ENCODE measurements at places on chromosomes 7 and 10. TPM values are rescaled to one million over a fixed set of nuclear protein-coding genes. Genes with fewer than 3 reads are reported as not detected.

DNA sequence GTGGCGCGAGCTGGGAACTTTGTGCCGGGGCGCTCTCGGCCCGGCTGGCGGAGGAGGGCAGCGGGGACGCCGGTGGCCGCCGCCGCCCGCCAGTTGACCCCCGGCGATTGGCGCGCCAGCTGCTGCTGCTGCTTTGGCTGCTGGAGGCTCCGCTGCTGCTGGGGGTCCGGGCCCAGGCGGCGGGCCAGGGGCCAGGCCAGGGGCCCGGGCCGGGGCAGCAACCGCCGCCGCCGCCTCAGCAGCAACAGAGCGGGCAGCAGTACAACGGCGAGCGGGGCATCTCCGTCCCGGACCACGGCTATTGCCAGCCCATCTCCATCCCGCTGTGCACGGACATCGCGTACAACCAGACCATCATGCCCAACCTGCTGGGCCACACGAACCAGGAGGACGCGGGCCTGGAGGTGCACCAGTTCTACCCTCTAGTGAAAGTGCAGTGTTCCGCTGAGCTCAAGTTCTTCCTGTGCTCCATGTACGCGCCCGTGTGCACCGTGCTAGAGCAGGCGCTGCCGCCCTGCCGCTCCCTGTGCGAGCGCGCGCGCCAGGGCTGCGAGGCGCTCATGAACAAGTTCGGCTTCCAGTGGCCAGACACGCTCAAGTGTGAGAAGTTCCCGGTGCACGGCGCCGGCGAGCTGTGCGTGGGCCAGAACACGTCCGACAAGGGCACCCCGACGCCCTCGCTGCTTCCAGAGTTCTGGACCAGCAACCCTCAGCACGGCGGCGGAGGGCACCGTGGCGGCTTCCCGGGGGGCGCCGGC, 870 bp downstream of the FZD1 start:
- peak overlapping the region; percentile 89 for H3K27ac ChIP-seq
- peaks cover 4% of the 10 kb centered on the region for H3K4me1 ChIP-seq
- H3K27me3 ChIP-seq = no peaks in the 10 kb centered on the region
- peak; percentile 74 for DNase-seq
- H3K4me3 ChIP-seq = peak overlapping the region; percentile 75

DNA sequence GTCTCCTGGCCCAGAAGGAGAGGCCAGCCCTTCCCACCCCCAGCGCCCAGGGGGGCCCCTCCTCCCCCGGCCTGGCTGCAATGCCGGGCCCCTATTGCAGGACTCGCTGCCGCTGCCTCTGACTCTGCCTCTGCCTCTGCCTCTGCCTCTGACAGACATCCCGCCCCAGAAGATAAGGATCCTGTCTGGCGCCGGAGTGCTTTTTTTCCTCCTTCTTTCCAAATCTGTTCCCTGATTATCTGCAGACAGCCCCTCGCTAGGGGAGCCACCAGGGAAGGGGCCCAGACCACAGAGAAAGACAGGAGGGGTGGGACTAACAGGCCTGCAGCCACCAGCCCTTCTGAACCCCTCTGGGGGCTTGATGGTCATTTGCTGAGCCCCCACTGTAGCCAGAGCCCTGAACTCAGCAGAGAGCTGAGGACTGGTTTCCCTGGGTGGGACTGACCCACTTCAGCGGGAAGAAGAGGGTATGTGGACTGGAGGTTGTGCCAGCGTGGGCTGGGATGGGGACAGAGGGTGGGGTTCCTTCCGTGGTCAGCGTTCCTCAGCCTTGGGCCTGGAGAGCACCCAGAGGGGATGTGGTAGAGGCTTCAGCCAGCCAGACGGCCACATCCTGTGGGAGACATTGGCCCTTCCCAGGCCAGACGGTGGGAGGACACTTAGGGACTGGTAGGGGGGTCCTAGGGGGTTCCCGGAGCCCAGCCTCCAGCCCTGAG, 22.8 kb downstream of the UNC5B start:
- H3K36me3 ChIP-seq = no peaks in the 10 kb centered on the region
- DNase-seq = peak; percentile 49
- peaks cover 17% of the 10 kb centered on the region for H3K4me1 ChIP-seq
- H3K27ac ChIP-seq = peak overlapping the region; percentile 45
- no peaks in the 10 kb centered on the region for H3K27me3 ChIP-seq

- no peak overlapping the region for H3K27ac ChIP-seq
- no peaks in the 10 kb centered on the region for H3K36me3 ChIP-seq
- no peaks in the 10 kb centered on the region for H3K27me3 ChIP-seq
Observed at GRCh38 chr7:81008901-81009300, 90.0 kb upstream of the SEMA3C start.

GRCh38 chr10:87560495-87561129, 55.9 kb downstream of the MINPP1 start:
- no peaks in the 10 kb centered on the region for H3K36me3 ChIP-seq
- H3K27ac ChIP-seq = no peak overlapping the region
- H3K4me3 ChIP-seq = no peak overlapping the region
- no peaks in the 10 kb centered on the region for H3K4me1 ChIP-seq
- no peaks in the 10 kb centered on the region for H3K27me3 ChIP-seq

- peak; percentile 72 for DNase-seq
- H3K4me3 ChIP-seq = no peak overlapping the region
- H3K4me1 ChIP-seq = peaks cover 6% of the 10 kb centered on the region
- no peak overlapping the region for H3K27ac ChIP-seq
- H3K27me3 ChIP-seq = no peaks in the 10 kb centered on the region
Observed at GRCh38 chr10:95341716-95342130, 50.9 kb upstream of the PDLIM1 start.

DNA sequence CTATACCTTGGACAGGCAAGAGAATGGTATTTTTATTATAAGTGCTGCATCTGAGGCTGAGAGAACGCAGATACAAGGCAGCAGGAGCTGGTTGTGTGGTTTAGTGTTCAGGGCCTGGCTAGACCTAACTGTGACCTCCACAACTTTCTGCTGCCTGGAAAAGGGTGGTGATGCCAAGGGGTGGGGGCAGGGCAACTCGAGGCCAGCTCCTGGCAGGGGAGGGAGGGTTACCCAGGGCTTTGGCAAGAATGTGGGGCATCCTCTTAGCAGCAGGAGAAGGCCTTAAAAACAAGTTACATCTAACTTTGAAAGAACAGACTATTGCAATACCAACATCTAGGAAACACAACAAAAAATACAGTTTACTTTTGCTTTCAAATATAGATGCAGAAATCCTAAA, 13.0 kb downstream of the MXI1 start:
- no peak overlapping the region for H3K27ac ChIP-seq
- no peaks in the 10 kb centered on the region for H3K36me3 ChIP-seq
- DNase-seq = no peak
- no peaks in the 10 kb centered on the region for H3K27me3 ChIP-seq

- no peaks in the 10 kb centered on the region for H3K27me3 ChIP-seq
- H3K4me1 ChIP-seq = peaks cover 45% of the 10 kb centered on the region
- peak overlapping the region; percentile 6 for H3K4me3 ChIP-seq
- peak overlapping the region; percentile 89 for H3K27ac ChIP-seq
Observed at GRCh38 chr10:119658274-119658673, 7.1 kb downstream of the BAG3 start.

DNA sequence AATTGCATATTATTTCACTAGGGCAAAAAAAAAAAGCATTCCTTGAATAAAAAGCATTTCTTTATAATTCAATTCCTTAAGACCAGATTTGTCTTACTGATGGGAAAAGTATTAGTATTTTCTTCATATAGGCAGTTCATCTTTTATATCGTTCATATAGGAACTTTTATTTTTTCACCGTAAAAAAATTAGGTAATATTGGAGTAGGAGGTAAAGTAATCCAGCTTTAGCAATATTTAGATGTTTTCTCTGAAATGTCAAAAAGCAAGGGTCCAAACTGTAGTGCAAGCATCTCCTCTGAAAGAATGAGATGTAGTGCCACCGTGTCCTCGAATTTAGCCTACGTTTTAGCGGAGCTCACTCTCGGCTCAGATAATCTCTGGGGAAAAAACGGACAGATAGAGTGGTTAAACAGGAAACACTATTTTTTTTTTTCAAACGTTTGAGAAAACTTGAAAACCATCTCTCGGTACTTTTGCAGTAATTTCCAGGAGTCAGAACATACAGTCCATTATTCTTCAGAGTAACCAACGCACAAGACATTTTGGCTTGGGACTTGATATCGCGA, 5.5 kb upstream of the SPAG6 start:
- no peak for DNase-seq
- H3K27ac ChIP-seq = no peak overlapping the region
- peak overlapping the region; percentile 74 for H3K4me3 ChIP-seq
- H3K36me3 ChIP-seq = no peaks in the 10 kb centered on the region
- H3K27me3 ChIP-seq = peaks cover 67% of the 10 kb centered on the region

GRCh38 chr7:143434660-143435059, 8.6 kb upstream of the TAS2R60 start:
- H3K36me3 ChIP-seq = no peaks in the 10 kb centered on the region
- no peak overlapping the region for H3K27ac ChIP-seq
- peak; percentile 41 for DNase-seq
- peaks cover 6% of the 10 kb centered on the region for H3K4me1 ChIP-seq
- H3K4me3 ChIP-seq = no peak overlapping the region
- H3K27me3 ChIP-seq = no peaks in the 10 kb centered on the region

GRCh38 chr7:33900501-33900900, 4.8 kb upstream of the BMPER start:
- no peak overlapping the region for H3K4me3 ChIP-seq
- H3K4me1 ChIP-seq = peaks cover 4% of the 10 kb centered on the region
- H3K27me3 ChIP-seq = no peaks in the 10 kb centered on the region

DNA sequence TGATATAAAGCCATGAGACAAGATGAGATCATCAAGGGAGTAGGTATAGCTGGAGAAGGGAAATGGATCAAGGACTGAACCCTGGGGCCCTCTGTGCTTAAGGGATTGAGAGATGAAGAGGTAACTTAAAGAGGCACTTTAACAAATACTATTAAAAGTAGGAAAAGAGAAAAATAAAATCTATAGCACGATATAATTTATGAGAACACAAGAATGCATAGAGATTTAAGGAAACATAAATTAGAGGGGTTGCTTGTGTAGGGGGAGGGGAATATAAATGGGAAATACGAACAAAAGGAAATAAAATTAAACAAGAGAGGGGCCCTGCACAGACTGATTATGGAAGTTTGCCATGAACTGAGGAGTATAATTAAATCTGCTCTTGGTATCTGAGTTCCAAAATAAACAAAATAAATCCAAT, 15.6 kb upstream of the LRRC17 start:
- H3K27ac ChIP-seq = no peak overlapping the region
- no peak for DNase-seq
- no peak overlapping the region for H3K4me3 ChIP-seq
- no peaks in the 10 kb centered on the region for H3K27me3 ChIP-seq

DNA sequence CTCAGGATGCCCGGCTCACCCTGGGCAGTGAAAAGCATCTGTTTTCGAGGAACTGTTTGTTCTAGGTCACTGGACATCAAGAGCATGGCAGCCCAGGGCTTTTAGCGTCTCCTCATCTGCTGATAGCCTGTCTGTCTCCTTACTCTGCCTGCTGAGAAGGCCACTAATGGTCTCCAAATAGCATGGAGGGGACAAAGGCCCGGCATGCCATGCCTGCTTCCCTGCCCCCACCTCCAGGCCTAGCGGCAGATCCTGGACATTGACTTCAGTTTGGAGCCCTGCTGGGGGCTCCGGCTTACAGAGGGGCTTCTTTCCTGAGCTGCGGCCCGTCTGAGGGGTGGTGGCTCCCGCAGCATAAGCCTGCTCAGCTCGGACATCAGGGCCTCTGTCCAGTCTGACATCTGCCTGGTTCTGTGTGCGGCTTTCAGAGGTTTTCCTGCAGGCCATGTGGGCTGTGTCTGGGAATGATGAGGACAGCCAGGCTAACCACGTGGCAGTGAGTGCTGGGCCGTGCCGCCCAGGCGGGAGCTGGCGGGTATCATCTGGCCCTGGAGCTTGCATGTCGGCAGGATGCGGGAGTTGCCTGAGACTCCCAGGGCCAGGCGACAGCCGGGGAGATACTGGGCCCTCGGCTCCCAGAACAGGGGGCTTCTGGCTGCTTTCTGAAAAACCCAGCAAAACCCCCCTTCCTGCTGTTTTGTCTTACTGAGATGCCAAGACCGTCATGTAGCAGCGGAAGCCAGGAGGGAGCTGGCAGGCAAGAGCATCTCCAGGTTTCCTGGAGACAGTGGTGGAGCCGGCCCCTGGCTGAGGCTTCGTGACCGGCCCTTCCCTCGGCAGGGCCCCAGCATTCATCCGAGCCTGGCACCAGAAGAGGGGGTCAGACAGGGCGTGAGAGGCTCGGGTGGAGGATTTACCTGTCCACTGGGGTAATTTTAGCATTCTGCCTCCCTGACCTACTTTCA, 9.2 kb downstream of the PFKFB3 start:
- peaks cover 18% of the 10 kb centered on the region for H3K4me1 ChIP-seq
- peak; percentile 46 for DNase-seq
- H3K27me3 ChIP-seq = no peaks in the 10 kb centered on the region
- H3K4me3 ChIP-seq = no peak overlapping the region
- no peak overlapping the region for H3K27ac ChIP-seq

DNA sequence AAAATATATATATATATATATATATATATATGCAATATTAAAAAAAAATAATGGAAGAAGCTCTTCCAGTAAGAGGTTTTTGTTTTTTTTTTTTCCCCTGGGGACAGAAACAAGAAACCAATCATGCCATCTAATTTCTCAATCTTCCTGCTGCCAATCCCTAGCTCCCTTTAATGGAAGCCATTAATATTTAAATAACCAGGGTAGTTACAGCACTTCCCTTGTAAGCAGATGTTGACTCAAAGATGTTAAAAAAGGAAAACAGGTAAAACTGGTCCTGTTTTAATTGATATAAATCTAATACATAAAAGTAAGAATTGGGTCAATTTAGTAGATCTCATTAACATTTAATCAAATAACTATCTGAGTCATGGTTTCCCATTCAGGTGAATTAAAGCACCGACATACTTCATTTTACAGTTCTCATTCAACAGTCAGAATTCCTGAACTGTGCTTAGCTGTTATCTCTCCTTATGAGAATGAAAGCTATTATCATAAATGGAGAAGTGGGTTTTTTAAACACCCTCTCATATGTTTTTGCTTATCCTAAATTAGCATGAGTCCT, 22.6 kb downstream of the CPVL start:
- no peaks in the 10 kb centered on the region for H3K36me3 ChIP-seq
- no peak overlapping the region for H3K27ac ChIP-seq
- H3K4me3 ChIP-seq = no peak overlapping the region

The C10orf67 gene
- 0.18 TPM for total RNA-seq

The HIP1 gene
- total RNA-seq = 10.0 TPM

The NUTM2E gene
- not detected for total RNA-seq

The PTN gene
- 61.7 TPM for total RNA-seq

The SSC4D gene
- total RNA-seq = 0.56 TPM

The HPS1 gene
- 15.8 TPM for total RNA-seq

The GAD2 gene
- total RNA-seq = not detected

The CYP26C1 gene
- under 0.01 TPM for total RNA-seq

The FAM204A gene
- 50.5 TPM for total RNA-seq

The LRRC18 gene
- not detected for total RNA-seq
